Activated T-cell treated with anti-CD3 and anti-CD28 coated beads, Interleukin-2, amount 50 U/mL, for 4 hours (primary cell): ENCODE measurements at places on chromosomes 1 and 21. TPM values are rescaled to one million over a fixed set of nuclear protein-coding genes. Genes with fewer than 3 reads are reported as not detected.

KRTAP12-2 gene
- total RNA-seq: not detected

RGL1 gene
- 0.68 TPM for total RNA-seq

HTR6 gene
- total RNA-seq: 0.11 TPM

AGT gene
- total RNA-seq: 0.68 TPM

C8A gene
- total RNA-seq: not detected

CGN gene
- total RNA-seq: 1.0 TPM

PROK1 gene
- not detected for total RNA-seq

FAM163A gene
- total RNA-seq: not detected

GBP7 gene
- 0.51 TPM for total RNA-seq

GRCh38 chr21:25569084-25569483 lies 38.2 kb downstream of the MRPL39 start:
- DNase-seq: no peak

GRCh38 chr1:167746988-167747655 lies 25.3 kb downstream of the MPZL1 start:
- no peak for DNase-seq

DNA sequence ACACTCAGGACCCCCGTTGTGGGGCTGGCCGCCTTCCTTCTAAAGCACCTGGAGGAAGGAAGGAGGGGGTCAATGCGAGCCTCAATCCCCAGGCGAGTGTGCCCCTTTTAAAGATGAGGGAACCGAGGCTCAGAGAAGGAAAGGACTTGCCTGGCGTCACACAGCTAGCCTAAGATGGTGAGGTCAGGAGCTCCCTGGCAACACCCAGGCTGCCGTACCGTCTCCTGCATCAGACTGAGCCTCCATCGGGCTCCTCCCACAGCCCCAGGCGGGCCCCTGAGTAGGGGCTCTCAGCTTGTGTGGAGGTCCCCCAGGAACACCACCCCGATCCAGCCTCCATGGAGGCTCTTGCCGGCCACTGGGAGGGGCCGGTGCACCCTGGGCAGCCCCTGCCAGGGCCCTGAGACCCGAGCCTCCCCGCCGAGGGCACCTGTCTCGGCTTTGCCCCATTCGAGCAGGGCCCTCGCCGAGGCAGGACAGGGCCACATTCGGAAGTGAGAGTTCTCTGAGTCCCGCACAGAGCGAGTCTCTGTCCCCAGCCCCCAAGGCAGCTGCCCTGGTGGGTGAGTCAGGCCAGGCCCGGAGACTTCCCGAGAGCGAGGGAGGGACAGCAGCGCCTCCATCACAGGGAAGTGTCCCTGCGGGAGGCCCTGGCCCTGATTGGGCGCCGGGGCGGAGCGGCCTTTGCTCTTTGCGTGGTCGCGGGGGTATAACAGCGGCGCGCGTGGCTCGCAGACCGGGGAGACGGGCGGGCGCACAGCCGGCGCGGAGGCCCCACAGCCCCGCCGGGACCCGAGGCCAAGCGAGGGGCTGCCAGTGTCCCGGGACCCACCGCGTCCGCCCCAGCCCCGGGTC lies at the start of gene AIRE:
Gene AIRE, plus strand, starts transcription at position 739 of the 855 bp plus-strand sequence. CDS start 131 bp downstream, outside the sequence.
- no peak for DNase-seq

GRCh38 chr1:231487019-231487418 lies 41.5 kb upstream of the TSNAX start:
- no peak for DNase-seq

DNA sequence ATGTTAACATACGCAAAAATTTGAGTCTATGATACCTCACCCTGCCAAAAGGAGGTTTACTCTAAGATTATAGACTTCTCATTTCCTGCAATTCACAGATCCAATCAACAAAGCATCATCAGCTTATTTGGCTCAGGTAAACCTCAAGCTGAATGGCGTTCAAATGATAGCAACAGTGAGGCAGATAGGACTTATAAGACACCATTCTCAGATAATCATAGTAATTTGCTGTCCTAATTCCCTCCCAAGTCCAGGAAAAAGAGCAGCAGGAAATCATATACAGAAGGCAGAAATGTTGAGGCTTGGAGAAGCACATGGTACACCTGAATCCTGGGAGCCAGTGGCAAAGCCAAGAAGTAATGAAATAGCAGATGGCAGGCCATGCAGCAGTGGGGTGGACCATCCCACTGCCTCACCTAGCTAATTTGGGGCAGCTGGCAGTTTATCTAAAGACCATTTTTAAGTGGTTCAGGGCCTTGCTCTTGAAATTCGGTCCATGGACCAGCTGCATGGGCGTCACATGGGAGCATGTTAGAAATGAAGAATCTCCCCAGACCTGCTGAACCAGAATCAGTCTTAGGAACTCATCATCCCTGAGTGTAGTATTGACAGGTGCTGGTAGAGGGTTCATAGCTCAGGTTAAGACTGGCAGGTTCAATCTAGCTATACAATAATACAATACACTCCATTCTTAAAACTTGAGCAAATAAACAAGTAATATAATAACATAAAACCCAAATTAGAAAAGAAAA lies 57.7 kb downstream of the ASTN1 start:
- no peak for DNase-seq

- DNase-seq: no peak
Measured at GRCh38 chr1:202568410-202568809, 141.8 kb downstream of the SYT2 start.

GRCh38 chr1:213996320-213997037 lies 8.7 kb downstream of the PROX1 start:
- DNase-seq: no peak

- DNase-seq: no peak
Measured at GRCh38 chr1:3419415-3420204, 34.9 kb upstream of the ARHGEF16 start.

GRCh38 chr1:163796394-163796821 lies 474.7 kb downstream of the NUF2 start:
- DNase-seq: no peak

- no peak for DNase-seq
Measured at GRCh38 chr21:35408401-35408800, 359.3 kb upstream of the RUNX1 start.

DNA sequence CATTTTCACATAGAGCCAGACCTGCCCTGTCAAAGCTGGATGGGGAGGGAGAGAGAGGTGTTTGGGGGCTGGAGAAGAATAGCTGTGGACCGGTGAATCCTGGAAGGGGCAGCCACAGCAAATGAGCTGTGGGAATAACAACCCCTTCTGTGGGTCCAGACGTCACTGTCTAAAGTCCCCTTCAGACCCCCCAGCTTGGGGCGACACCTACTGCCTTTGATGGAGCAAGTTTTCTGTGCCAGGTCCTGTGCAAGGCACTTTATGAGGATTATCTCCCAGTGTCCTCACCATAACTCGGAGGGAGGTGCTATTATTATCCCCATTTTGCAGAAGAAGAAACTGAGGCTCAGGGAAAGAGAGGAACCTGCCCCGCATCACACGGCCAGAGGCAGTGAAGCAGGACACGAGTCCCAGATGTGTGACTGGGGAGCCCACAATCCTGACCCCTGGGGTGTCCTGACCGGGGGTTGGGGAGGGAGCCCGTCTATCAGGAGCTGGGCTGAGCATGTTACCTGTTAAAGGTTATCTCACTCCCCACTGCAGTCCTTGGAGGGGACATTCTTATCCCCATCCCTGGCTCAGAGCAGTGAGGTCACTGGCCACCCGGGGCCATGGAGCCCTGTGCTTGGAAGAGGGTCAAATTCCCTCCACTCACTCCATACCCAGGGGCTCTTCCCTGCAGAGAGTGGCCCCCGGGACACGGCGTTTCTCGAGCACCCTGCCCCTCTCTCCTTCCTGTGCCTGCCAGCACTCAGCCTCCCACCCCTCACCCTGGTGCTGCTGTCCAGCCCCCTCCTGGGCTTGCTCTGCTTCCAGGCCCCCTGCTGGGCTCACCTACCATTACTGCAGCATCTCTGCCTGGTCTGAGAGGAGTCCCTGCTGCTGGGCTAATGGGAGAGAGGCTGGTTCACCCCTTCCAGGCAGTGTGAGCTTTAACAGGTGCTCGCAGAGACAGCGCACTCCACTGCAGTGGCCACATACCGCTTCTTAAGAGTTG lies 132.9 kb downstream of the PTPRU start:
- DNase-seq: no peak

DNA sequence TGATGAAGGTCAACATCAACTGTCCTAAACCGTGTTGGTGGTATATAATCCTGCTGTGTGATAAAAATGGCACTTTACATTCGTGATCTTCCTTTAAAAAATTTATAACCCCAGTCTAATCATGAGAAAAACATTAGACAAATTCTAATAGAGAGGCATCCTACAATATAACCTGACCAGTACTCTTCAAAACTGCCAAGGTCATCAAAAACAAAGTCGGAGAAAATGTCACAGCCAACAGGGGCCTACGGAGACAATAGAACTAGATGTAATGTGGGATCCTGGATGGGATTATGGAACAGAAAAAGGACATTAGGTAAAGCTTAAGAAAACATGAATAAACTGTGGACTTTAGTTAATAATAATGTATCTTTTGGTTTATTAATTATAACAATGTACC lies 25.0 kb downstream of the CDKN2C start:
- DNase-seq: no peak

DNA sequence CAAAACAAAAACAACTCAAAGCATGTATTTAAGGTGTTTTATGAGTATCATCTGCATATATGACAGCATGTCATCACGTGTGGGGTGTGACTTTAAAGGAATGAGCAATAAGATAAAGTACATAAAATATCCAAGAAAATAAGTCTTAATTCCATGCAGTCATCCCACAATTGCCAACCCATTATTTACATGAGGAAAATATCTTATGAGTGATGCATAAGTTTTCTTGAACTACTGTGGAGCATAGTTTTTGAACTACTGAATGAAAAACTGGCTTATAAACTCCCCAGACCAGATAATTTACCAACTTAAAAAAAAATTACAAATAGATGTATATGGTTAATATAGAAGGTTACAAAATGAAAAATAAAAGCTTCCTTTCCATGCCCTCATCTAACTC lies 29.7 kb upstream of the MTMR11 start:
- no peak for DNase-seq

- DNase-seq: no peak
Measured at GRCh38 chr1:198199105-198199504, 42.3 kb downstream of the NEK7 start.

- DNase-seq: no peak
Measured at GRCh38 chr1:20439282-20439681, 46.7 kb downstream of the CAMK2N1 start.

DNA sequence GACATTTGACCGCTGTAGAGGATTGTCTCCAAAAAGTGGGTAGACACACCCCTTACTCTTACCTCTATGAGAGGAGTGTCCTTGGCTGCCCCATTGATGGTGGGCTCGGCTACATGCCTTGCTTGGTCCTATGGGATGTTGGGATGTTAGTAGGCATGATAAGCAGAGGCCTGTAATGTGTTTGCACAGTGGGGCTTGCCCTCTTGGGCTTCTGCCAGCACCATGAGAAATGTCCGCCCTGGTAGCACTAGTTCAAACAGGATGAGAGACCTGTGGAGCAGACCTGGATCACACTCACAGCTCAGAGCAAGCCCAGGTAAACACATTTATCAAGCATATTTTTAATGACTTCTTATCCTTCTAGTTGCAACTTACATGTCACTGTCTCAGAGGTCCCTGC lies 54.2 kb downstream of the SH3GLB1 start:
- DNase-seq: no peak

DNA sequence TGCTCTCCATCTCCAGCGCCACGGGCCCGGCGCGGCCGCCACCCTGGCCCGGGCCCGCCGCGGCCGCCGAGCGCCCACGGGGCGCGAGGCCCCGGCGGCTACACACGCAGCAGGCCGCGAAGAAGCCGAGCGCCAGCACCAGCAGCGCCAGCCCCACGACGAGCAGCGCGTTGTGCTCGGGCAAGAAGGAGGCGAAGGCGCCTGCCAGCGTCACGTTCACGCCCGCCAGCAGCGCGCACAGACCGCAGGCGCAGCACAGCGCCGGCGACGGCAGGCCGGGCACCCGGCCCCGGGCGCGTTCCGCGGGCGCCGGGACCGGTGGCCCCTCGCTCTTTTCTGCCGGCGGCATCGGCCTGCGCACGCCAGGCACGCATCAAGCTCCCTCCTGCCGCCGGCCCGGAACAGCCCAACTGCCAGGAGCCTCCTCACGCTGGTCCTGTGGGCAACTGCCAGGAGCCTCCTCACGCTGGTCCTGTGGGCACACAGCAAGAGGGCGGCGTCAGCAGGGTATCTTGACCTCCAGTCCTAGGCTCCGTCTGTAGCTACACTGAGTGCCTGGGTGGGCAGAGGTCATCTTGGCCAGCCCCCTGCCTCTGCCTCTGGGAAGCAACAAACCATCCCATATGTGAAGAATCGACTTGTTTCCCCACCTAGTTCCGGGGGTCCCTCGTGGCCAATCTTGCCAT lies 18.1 kb downstream of the KNCN start:
- DNase-seq: peak; percentile 49

- no peak for DNase-seq
Measured at GRCh38 chr1:35497571-35497970, 59.6 kb downstream of the KIAA0319L start.

- no peak for DNase-seq
Measured at GRCh38 chr1:38555594-38555993, 304.0 kb downstream of the RRAGC start.

- no peak for DNase-seq
Measured at GRCh38 chr1:40763742-40764532, 19.6 kb upstream of the KCNQ4 start.

- no peak for DNase-seq
Measured at GRCh38 chr1:94602316-94602715, 60.8 kb upstream of the F3 start.

GRCh38 chr1:36151845-36152203 lies 2.5 kb upstream of the TRAPPC3 start:
- peak; percentile 41 for DNase-seq

GRCh38 chr1:175804561-175804960 lies 61.2 kb upstream of the TNR start:
- DNase-seq: no peak

GRCh38 chr1:32303997-32304622 lies 12.2 kb downstream of the HDAC1 start:
- DNase-seq: no peak

DNA sequence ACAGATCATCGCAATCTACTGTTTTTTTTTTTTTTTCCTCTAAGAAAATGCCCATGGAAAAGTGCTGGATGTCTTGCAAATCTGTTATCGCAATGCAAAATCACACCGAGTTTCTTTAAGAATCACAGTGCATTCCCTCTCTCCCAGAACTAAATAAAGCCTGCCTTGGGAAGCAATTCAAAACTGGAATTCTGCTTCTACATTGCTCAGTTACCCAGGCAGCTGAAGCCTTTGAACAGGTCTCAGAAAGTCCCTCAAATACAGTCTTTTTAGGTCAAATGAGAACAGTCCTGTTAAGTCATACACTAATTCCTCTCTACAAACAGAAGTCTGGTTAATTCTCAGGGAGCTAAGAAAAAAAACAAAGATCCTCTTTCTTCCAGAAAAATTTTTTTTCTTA lies 46.3 kb downstream of the SLC30A10 start:
- DNase-seq: no peak

DNA sequence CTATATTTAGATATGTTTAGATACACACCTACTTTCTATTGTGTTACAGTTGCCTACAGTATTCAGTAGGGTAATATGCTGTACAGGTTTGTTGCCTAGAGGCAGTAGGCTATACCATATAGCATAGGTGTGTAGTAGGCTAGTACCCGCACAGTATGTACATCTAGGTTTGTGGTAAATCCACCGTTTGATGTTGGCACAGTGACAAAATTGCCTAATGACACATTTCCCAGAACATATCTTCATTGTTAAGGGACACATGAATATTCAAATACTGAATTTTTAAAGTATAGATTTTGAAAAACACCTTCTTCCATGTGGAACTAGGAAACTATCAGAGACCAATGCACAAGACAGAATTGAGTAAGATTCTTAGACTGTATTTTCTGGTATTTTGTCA lies 22.6 kb upstream of the PDC start:
- DNase-seq: no peak
